SK-N-SH (cell line): ENCODE measurements at places on chromosomes 3 and 15.

GRCh38 chr3:76245073-76245472, 459.7 kb upstream of the ZNF717 start:
- DNase-seq: no peak

DNA sequence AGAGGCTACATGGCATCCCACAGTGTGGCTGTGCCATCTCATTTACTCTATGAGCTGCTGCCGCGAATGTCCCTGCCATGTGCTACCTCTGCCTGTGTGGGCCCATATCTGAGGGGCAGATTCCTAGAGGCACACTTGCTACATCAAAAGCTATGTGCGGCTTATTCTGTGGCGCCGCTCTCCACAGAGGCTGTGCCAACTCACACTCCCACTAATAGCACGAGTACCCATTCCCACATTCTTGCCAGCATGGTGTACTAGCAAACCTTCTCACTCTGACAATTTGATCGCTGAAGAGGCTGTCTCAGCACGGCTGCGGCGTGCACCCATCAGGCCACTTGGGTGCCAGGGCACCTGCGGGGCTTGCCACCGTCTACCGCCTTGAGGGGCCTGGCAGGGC, 31.2 kb upstream of the MUSTN1 start:
- no peak for DNase-seq

GRCh38 chr15:67370206-67370954, 115.8 kb downstream of the IQCH start:
- no peak for DNase-seq

GRCh38 chr15:40328176-40328575, 4.7 kb downstream of the INAFM2 start:
- no peak for DNase-seq

- DNase-seq: peak; percentile 65
Observed at GRCh38 chr15:92883163-92883875, 16.8 kb upstream of the CHD2 start.

DNA sequence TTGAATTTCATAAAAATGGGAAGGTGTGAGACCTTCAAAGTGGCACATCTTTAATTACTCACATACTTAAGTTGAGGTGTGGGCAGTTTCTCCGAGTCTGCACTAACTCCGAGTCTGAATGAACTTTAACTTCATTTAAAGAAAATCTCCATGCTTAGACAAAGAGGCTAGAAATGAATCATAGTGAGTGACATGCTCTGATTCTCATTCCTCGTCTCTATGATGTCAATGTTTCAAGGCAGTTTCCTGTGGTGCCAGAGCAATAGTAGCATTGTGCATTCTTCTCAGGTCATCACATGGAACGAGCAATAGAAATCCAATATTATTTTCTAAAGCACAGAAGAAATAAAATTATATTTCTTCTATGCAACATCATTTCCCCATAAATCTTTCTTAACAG, 224.8 kb downstream of the KCNMB2 start:
- no peak for DNase-seq

- DNase-seq: peak; percentile 54
Observed at GRCh38 chr15:29740692-29741311, 81.5 kb downstream of the TJP1 start.

DNA sequence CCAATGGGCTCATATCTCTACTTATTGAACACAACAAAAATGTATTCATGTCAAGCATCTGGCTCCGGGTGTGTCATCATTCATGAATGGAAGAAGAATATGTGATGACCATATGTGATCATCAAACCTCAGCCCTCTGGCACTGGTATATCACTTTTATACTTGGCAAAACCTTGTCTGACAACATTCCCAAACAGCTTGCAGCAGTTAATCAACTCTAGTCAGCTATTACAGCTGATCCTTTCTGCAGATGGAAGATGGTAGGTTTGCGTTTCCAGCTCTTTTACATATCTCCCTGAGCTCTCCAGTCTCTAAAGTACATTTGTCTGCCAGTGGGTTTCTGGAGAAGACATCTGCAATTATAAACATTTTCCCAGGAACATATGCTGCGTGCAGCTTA, 6.6 kb downstream of the PLSCR5 start:
- DNase-seq: no peak

GRCh38 chr15:47177177-47177576, 540.1 kb upstream of the SEMA6D start:
- DNase-seq: no peak

- DNase-seq: no peak
Observed at GRCh38 chr3:11118181-11118682, 36.1 kb upstream of the HRH1 start.

DNA sequence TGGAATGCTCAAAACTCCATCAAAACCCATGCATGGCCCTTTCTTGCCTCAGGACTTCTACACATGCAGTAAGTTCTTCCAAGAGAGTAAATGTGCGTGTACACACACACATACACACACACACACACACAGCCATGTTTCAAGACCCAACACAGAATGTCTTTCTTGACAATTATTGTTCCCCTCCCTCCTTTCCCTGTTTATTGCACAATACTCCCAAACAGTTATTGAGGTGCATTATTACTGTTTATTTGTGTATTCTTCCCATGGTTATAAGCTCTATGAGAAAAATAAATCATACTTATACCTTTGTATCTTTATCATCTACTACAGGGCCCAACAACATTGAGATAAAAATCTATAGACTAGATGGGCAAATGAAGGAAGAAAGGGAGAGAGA, 523.8 kb upstream of the NAALADL2 start:
- DNase-seq: no peak

DNA sequence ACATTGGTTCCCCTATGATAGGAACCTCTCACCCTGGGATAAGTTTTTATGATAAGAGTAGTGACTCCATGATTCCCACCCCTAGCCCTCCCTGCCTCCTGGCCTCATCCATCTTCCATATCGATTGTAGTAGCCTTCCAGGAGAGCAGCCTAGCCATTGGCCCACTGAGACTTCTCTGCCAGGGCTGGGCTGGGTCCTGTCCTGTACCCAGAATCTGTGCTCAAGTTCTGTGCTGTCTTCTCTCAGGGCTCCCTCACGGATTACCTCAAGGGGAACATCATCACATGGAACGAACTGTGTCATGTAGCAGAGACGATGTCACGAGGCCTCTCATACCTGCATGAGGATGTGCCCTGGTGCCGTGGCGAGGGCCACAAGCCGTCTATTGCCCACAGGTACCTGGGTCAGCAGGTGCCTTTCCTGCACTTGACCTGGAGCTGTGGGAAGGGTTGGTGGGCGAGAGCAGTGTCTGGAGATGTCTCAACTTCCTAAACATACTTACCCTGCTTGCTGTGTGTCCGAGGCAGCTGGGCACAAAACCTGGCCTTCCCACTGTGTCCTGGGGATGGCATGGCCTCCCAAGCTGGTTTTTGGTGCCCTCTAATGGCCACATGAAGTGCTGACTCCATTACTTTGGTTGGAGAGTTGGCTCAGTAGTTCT, 16.6 kb upstream of the EXOG start:
- peak; percentile 87 for DNase-seq

DNA sequence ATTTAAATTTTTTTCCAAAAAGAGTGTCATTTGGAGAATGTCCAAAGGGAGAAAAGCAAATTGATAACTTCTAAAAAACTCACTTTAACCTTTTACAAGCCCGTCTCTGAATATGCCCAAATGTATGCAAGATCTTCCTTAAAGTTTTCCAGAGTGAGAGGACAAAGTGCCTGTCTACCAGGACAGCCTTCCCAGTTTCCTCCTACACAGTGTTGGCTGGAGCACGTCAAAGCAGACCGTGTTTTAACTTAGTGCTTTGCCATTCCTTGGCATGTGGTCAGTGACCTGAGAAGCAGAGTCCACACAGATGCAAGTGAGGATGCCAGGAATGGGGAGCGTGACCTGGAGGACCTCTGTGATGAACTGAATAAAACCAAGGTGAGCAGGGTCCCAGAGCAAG, 245.7 kb downstream of the FAM43A start:
- DNase-seq: no peak

DNA sequence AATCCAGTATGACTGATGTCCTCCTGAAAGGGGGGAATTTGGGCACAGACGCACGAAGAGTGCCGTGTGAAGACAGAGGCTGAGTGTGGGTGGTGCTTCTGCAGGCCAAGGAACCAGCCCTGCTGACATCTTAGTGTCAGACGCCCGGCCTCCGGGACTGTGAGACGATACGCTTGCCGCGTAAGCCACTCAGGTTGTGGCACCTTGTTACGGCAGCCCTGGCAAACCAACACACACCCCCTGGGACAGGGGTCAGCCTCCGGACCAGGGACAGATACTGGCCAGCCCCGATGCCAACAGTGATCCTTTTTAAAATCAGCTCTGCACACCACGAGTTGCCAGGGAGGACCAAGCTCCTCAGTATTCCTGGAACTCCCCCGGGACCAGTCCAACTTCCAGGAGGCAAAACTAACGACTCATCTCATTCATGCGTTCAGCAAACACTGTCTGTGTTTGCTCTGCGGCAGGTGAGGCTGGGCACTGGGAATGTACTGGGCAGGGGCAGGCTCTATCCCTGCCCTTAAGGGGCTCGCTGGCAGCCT, 21.2 kb upstream of the PIGZ start:
- DNase-seq: no peak

DNA sequence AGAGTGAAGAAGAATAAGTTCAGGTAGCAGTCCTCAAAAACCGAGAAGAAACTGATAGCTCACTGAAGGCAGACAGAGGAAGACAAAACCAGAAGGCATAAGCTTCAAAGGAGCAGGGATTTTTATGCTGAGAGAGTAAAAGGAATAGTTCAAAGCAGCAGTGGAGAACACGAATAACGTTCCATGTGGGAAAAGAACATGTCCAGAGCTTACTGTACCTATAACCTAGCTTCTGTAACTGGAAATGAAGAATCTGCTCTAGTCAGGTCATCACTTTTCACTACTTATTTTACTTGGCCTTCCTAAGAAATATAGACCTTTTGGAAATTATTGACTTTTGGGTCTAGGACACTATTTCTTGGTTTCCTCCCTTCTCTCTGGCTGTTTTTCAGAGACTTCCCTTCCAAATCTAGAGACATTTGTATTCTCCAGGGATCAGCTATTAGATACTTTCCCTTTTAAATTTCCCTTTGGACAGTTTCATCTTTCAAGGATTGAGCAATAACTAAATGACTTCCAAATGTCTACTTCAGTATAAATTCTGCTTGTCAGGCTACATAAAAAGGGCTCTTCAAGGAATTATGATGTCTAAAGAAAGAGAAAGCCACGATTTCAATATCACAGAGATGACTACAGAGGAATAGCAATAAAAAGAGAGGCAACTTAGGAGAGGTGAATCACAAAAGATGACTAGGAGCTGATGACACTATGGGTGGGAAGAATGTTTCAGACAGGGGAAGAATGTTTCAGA, 46.7 kb downstream of the UBE3A start:
- DNase-seq: no peak

- DNase-seq: no peak
Observed at GRCh38 chr3:16114429-16114828, 60.1 kb upstream of the GALNT15 start.

- DNase-seq: no peak
Observed at GRCh38 chr3:9111866-9112265, 137.6 kb downstream of the SRGAP3 start.

GRCh38 chr3:32841867-32842470, 24.2 kb downstream of the TRIM71 start:
- no peak for DNase-seq

GRCh38 chr15:95132774-95133173, 901.4 kb downstream of the MCTP2 start:
- DNase-seq: no peak

DNA sequence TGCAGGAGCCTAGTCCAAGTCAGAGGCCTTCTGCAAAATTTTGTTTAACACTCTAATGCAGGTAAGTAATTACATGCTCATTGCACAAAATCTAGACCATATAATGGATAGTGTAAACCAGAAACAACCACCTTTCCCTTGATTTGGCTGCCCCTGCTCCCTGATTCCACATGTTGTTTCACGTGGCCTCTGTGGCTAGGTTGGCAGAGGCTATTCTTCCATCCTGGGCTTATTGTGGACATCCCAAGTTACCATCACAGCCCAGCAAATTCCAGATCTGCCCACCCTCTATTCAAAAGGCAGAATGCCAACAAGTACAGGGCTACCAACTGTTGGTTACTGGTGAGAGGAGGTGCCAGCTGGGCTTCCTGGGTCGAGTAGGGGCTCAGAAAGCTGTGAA, 794.5 kb upstream of the GRM7 start:
- DNase-seq: no peak

GRCh38 chr15:52252781-52253180, 42.8 kb downstream of the MYO5C start:
- no peak for DNase-seq

DNA sequence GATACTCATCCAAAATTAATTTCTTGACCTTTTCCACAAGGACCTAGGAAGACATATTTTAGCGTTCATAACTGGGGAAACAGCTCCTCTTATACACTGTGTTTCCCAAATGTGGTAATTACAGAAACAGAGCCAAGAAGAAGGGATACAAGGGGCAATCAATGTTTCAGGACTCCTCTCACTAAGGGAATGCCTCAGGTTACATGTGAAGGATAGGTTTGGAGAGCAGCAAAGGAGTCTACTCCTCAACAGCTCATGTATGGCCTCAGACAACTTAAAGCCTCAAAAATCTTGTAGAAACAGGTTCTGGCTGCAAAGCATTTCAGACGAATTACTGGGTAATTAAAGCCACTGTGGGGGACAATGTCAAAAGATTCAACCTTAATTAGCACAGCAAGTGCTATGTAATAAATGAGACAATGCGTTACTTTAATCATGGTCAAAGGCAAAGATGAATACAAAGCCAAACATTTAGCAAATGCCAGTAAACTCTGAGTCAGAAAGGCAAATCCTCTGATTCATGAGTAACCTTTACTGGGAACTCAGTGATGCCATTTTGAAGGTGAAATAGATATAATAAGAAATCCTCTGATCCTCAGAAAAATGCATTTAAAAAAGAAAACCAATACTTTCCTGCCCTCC, 1111.2 kb downstream of the TUSC7 start:
- DNase-seq: no peak

- no peak for DNase-seq
Observed at GRCh38 chr3:12194209-12194608, 35.5 kb upstream of the TIMP4 start.

DNA sequence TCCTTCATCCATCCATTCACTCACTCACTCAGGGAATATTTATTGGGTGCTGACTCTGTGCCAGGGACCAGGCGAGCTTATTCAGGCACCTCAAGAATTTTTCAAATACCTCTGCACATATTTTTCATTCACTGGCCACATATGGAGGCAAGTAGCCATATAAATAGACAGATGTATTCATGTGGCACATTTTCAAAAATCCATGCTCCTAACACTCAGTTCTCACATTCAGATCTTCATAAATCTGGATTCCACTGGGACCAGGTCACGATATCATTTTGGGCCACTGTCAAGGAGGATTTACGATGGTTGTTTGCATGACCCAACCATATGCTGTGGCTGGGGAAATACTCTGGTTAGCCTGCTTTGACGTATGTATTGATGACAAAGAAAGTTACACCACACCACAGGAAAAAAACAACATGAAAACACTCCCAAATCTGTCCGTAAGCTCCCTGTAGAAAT, 241.8 kb upstream of the LRTM1 start:
- no peak for DNase-seq

- DNase-seq: no peak
Observed at GRCh38 chr15:97490429-97490828, 470.1 kb upstream of the ARRDC4 start.
